Peyer's patch (tissue), 4 donors: ENCODE measurements at places on chromosomes 3 and 15. TPM values are rescaled to one million over a fixed set of nuclear protein-coding genes. Genes with fewer than 3 reads are reported as not detected.

GRCh38 chr15:41565702-41566101 lies 6.7 kb downstream of the TYRO3 start:
- no peaks in the 10 kb centered on the region for H3K4me1 ChIP-seq
- no peaks in the 10 kb centered on the region for H3K36me3 ChIP-seq
- no peak for DNase-seq
- H3K4me3 ChIP-seq, result no peak overlapping the region

The NRROS gene
- 3.5 TPM for total RNA-seq

- no peaks in the 10 kb centered on the region for H3K4me1 ChIP-seq
- H3K27ac ChIP-seq, result no peak overlapping the region
Observed at GRCh38 chr3:59084583-59084982, 34.8 kb upstream of the CFAP20DC start.

DNA sequence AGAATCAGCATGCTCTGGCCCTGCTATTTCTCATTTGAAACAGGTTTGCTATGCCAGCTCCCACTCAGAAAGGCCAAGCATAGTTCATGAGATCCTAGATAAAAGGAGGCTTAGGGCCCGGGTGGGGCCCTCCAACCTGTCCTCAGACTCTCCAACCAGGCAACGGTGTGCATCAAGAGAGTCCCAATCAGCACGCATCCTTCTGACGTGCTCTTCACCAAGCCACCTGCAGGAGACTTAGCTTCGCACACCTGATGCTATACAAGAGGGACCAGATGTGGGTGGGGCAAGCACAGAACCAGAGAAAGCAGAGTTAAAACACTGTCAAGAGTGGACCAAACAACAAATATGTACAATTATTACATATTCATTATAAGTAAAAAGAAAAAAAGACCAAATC lies 17.3 kb downstream of the STIMATE start:
- no peak overlapping the region for H3K27ac ChIP-seq
- H3K4me1 ChIP-seq, result no peaks in the 10 kb centered on the region
- H3K27me3 ChIP-seq, result no peaks in the 10 kb centered on the region
- H3K4me3 ChIP-seq, result no peak overlapping the region

DNA sequence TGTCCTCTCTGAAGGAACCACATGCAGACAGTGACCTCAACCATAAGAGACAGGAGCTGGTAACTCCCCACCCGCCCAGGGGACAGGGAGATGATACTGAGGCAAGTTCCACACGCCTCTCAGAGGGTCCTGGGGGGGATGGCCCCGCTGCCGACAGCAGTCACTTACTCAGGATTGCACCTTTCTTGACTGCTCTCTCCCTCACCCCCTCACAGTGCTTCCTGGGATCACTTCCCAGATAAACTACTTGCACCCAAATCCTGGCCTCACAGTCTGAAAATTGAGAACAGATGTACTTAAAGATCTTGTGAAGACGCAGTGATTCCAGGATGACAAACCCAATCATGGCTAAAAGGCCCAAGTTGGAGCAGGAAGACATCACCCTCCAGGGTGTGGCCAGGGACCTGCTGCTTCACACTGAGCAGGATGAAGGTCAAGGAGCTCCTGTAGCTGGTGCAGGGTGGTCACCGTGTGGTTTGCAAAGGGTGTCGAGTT lies 207.6 kb downstream of the ADAMTS17 start:
- no peaks in the 10 kb centered on the region for H3K36me3 ChIP-seq
- H3K4me1 ChIP-seq, result no peaks in the 10 kb centered on the region
- no peak overlapping the region for H3K4me3 ChIP-seq
- no peak for DNase-seq
- no peaks in the 10 kb centered on the region for H3K27me3 ChIP-seq
- H3K27ac ChIP-seq, result no peak overlapping the region

DNA sequence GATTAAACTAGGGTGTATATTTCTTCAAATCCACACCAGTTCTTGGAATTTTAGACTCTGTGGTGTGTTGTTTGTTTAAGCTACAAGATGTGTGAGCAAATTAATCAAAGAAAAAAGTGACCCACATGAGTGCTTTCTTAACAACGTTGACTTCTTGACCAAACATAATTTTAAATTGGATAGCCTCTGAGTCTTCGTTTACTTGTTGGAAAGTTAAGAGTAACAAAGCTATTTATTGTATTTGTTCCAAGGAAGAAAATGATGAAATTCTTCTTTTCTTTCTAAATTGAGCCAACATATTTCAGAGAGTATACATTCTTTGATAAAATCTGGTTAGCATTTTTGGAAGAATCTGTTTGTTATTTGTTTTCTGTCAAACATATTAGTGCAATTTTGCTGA lies 99.9 kb upstream of the IGSF10 start:
- H3K36me3 ChIP-seq, result no peaks in the 10 kb centered on the region
- no peaks in the 10 kb centered on the region for H3K27me3 ChIP-seq
- H3K4me3 ChIP-seq, result no peak overlapping the region
- no peak overlapping the region for H3K27ac ChIP-seq
- H3K4me1 ChIP-seq, result no peaks in the 10 kb centered on the region
- DNase-seq, result no peak

- no peak for DNase-seq
- no peaks in the 10 kb centered on the region for H3K27me3 ChIP-seq
Observed at GRCh38 chr3:58459160-58459559, 25.5 kb upstream of the PDHB start.

The TM4SF18 gene
- total RNA-seq, result 6.6 TPM

The GORASP1 gene
- 131 TPM for total RNA-seq

- peak overlapping the region; percentile 99 for H3K27ac ChIP-seq
- no peak for DNase-seq
- peak overlapping the region; percentile 63 for H3K4me3 ChIP-seq
- no peaks in the 10 kb centered on the region for H3K27me3 ChIP-seq
- H3K4me1 ChIP-seq, result no peaks in the 10 kb centered on the region
Observed at GRCh38 chr15:74937272-74937589, 642 bp downstream of the COX5A start.

- DNase-seq, result no peak
- no peak overlapping the region for H3K27ac ChIP-seq
Observed at GRCh38 chr3:24290596-24290995, 204.1 kb downstream of the THRB start.

GRCh38 chr3:143820466-143821221 lies 27.6 kb downstream of the SLC9A9 start:
- no peak overlapping the region for H3K27ac ChIP-seq
- H3K27me3 ChIP-seq, result no peaks in the 10 kb centered on the region
- no peaks in the 10 kb centered on the region for H3K36me3 ChIP-seq
- H3K4me3 ChIP-seq, result no peak overlapping the region
- peaks cover 7% of the 10 kb centered on the region for H3K4me1 ChIP-seq

- no peak for DNase-seq
- H3K27me3 ChIP-seq, result no peaks in the 10 kb centered on the region
- no peaks in the 10 kb centered on the region for H3K36me3 ChIP-seq
- no peak overlapping the region for H3K27ac ChIP-seq
Observed at GRCh38 chr3:35408882-35409281, 230.4 kb upstream of the ARPP21 start.

The CCDC9B gene
- 23.1 TPM for total RNA-seq

DNA sequence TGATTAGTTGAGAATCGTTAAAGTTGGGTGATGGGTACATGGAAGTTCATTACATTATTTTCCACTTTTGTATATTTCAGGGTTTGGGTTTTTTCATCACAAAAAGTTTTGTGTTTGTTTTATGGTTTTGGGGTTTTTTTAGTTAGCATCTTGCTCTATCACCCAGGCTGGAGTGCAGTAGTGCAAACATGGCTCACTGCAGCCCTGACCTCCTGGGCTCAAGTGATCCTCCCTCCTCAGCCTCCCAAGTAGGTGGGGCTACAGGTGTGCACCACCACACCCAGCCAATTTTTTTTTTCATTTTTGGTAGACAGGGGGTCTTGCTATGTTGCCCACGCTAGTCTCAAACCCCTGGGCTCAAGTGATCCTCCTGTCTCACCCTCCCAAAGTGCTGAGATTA lies 100.1 kb upstream of the CHD2 start:
- no peaks in the 10 kb centered on the region for H3K27me3 ChIP-seq
- no peak overlapping the region for H3K4me3 ChIP-seq
- no peaks in the 10 kb centered on the region for H3K4me1 ChIP-seq
- no peaks in the 10 kb centered on the region for H3K36me3 ChIP-seq

- no peak for DNase-seq
- H3K27me3 ChIP-seq, result no peaks in the 10 kb centered on the region
- H3K36me3 ChIP-seq, result peaks cover 4% of the 10 kb centered on the region
- H3K4me3 ChIP-seq, result no peak overlapping the region
Observed at GRCh38 chr3:123137001-123137400, 64.7 kb upstream of the SEC22A start.

- no peaks in the 10 kb centered on the region for H3K27me3 ChIP-seq
- no peak overlapping the region for H3K4me3 ChIP-seq
- H3K27ac ChIP-seq, result no peak overlapping the region
Observed at GRCh38 chr3:3145831-3146230, 19.1 kb downstream of the TRNT1 start.

DNA sequence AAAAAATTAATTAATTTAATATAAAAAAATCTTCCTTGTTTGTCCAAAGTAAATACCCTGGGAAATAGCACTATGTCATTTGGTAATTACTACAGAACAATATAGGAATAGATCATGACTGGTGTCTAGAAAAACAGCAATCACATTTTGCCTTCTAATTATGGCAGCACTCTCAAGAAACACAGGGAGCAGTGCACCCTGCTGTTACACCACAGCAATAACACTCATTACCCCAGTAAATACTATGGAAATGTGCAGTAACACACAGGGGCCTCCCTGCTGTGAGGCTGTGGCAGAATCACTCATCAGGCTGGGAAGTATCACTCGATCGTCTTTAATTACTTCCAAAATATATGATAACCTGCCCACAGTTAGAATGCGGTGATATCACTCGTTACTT lies 646.0 kb downstream of the TUSC7 start:
- H3K4me1 ChIP-seq, result no peaks in the 10 kb centered on the region
- H3K27ac ChIP-seq, result no peak overlapping the region
- DNase-seq, result no peak

DNA sequence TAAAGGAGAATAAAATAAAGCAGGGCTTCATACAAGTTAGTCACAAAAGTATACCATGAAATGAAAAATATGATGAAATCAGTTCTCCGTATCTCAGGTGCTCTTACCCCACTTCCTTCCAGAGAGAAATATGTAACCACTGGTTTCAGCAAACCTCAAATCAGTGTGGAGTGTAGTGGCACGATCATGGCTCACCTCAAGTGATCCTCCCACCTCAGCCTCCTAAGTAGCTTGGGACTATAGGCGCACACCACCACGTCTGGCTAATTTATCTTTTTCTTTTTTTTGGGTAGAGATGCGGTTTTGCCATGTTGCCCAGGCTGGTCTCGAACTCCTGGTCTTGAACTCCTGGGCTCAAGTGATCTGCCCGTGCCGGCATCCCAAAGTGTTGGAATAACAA lies 24.2 kb downstream of the DENND4A start:
- H3K27ac ChIP-seq, result no peak overlapping the region
- DNase-seq, result no peak
- H3K4me3 ChIP-seq, result no peak overlapping the region
- H3K4me1 ChIP-seq, result peaks cover 9% of the 10 kb centered on the region

DNA sequence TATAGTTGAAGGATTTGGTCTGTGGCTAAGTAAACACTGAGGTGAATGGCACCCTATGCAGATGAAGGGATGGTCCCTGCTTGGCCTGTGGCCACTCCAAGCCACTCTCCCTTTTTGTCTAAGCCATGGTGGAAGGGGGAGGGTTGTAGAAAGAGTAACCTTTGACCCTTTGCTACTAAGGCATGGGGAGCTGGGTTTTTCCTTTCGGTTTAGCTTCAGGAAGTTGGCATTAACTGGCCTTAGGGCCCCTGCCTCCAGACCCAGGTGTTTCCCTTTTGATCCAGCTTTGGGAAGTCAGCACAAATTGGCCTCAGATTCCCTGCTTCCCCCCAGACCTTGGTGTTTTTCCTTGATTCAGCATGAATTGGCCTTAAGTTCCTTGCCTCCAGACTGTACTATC lies 49.5 kb downstream of the EFCAB12 start:
- no peak for DNase-seq
- no peaks in the 10 kb centered on the region for H3K27me3 ChIP-seq

- H3K27me3 ChIP-seq, result no peaks in the 10 kb centered on the region
- DNase-seq, result no peak
- no peak overlapping the region for H3K4me3 ChIP-seq
- H3K4me1 ChIP-seq, result no peaks in the 10 kb centered on the region
- H3K27ac ChIP-seq, result no peak overlapping the region
Observed at GRCh38 chr15:51129535-51130188, 35.0 kb upstream of the TNFAIP8L3 start.

The ITIH1 gene
- not detected for total RNA-seq

The WDR72 gene
- total RNA-seq, result not detected

The SLC2A2 gene
- total RNA-seq, result 115 TPM

The SERPINI2 gene
- 5.0 TPM for total RNA-seq

- H3K27me3 ChIP-seq, result no peaks in the 10 kb centered on the region
- no peak overlapping the region for H3K27ac ChIP-seq
- no peak for DNase-seq
- no peaks in the 10 kb centered on the region for H3K4me1 ChIP-seq
- no peaks in the 10 kb centered on the region for H3K36me3 ChIP-seq
- H3K4me3 ChIP-seq, result no peak overlapping the region
Observed at GRCh38 chr3:99699841-99700240, 61.4 kb downstream of the COL8A1 start.

The PLAAT1 gene
- total RNA-seq, result not detected

The VEPH1 gene
- total RNA-seq, result not detected

GRCh38 chr3:127439621-127440020 lies 150.9 kb downstream of the TPRA1 start:
- no peaks in the 10 kb centered on the region for H3K27me3 ChIP-seq
- no peaks in the 10 kb centered on the region for H3K36me3 ChIP-seq
- no peak overlapping the region for H3K4me3 ChIP-seq
- H3K27ac ChIP-seq, result no peak overlapping the region

DNA sequence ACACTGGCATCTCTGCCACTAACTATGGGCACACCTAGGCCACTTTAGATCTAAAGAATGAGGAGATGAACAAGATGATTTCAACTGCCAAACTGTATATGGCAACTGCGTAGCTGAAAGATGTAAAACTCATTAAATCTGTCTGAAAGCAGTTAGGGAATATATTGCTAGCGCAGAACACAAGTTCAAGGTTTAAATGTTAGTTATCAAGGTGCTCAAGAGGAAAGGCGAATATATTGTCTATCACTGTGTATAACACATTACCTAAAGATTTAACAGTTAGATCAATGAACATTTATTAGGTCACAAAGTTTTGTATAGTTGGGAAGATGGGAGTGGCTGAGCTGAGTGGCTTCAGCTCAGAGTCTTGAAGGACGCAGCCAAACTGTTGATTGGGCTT lies 33.9 kb upstream of the PSMD6 start:
- no peaks in the 10 kb centered on the region for H3K4me1 ChIP-seq
- no peak overlapping the region for H3K4me3 ChIP-seq
- H3K36me3 ChIP-seq, result no peaks in the 10 kb centered on the region
- H3K27ac ChIP-seq, result no peak overlapping the region

The ABHD5 gene
- total RNA-seq, result 25.5 TPM

The PSTPIP1 gene
- 23.3 TPM for total RNA-seq
